Activated CD8-positive, alpha-beta memory T cell treated with anti-CD3 and anti-CD28 coated beads for 4 hours (primary cell): ENCODE measurements at places on chromosomes 11 and 22.

- no peak for DNase-seq
Measured at GRCh38 chr22:48534395-48534958, 1293.2 kb downstream of the BRD1 start.

DNA sequence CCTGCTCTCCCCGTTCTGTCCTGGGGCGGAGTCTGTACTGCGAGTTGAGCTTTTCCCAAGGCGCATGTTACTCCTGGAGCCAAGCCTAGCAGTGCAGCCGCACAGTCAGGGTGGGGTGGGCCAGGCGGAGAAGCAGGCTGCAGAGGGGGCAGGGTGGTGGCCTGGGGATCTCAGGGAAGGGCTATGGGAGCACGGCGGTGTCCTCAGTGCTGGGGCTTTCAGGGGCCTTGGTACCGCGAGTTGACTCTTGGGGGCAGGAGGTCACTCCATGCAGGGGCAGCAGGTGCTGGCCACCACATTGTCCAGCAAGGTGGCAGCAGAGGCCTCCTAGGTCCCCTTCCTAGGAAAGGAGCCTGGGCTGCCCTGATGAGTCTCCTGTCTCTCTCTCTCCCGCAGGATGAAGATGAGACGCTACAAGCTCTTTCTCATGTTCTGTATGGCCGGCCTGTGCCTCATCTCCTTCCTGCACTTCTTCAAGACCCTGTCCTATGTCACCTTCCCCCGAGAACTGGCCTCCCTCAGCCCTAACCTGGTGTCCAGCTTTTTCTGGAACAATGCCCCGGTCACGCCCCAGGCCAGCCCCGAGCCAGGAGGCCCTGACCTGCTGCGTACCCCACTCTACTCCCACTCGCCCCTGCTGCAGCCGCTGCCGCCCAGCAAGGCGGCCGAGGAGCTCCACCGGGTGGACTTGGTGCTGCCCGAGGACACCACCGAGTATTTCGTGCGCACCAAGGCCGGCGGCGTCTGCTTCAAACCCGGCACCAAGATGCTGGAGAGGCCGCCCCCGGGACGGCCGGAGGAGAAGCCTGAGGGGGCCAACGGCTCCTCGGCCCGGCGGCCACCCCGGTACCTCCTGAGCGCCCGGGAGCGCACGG is 14.9 kb upstream of the MIEF1 start:
- DNase-seq: no peak

DNA sequence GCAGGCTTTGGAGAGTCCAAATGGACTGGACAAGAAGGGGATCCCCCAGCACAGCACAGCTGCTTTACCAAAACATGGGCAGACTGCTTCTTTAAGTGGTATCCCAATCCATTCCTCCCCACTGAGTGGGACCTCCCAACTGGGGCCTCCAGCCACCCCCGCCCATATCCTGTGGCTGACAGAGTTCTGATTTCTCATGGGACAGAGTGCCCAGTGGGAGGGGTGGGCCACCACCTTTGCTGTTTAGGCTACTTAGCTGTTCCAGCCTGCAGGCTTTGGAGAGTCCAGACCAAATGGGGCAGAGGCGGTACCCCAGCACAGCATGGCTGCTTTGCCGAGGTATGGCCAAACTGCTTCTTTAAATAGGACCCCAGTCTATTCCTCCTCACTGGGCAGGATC is 26.9 kb upstream of the DEUP1 start:
- DNase-seq: no peak

- DNase-seq: no peak
Measured at GRCh38 chr11:23280088-23280487, 419.8 kb upstream of the CCDC179 start.

- no peak for DNase-seq
Measured at GRCh38 chr11:64720167-64720566, 2.8 kb downstream of the NRXN2 start.

DNA sequence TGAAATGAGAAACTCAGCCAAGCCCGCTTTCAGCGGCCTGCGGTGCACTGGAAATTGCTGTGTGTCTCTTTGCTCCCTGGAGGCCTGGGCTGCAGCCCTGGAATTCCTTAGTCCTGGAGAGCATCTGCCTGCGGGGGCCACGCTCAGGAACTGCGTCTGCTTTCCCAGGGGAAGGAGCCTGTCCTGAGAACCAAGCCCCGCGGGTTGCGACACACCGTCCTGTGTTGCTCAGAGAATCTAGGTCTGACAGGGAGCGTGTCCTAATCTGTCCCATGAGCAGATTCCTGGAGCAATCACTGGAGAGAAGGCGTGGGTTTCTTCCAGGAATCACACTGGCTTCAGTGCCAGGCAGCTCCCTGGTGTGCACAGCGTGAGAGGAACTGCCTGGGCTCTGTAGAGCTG is 708.1 kb downstream of the BRD1 start:
- no peak for DNase-seq

DNA sequence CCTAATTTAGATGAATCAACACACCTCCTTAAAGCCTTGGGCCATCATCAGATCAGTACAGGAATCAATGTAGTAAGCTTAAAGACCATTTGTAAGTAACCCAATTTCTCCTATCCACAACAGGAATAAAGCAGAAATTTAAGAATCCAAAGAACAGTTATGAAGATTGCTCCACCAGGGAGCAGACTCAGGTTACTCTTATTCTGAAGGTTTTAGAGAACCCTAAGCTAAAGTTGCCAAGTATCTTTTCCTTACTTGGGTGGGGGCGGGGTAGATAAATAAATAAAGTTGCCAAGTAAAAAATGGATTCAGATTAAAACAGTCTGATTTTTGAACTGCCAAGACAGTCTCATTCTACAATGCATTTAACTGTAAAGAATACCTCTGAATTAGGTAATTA is 18.1 kb downstream of the CKAP5 start:
- DNase-seq: no peak

DNA sequence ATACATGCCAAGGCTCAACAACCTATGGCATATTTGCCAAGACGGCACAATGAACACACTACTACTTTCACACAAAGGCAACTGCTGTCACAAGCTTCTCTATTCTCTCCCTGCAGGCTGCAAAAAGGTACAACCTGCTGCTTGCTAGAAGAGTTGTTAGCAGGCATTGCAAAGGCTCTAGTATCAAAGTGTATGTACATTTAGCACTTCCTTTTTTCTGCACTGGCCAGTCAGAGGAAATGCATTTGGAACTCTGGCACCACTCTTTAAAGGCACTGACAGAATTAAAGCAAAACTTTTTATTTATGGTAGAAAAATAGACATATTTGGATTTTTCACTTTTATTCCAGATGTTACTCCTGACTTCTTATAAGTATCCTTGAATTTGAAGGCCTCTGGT is 125.9 kb downstream of the CWF19L2 start:
- DNase-seq: no peak

DNA sequence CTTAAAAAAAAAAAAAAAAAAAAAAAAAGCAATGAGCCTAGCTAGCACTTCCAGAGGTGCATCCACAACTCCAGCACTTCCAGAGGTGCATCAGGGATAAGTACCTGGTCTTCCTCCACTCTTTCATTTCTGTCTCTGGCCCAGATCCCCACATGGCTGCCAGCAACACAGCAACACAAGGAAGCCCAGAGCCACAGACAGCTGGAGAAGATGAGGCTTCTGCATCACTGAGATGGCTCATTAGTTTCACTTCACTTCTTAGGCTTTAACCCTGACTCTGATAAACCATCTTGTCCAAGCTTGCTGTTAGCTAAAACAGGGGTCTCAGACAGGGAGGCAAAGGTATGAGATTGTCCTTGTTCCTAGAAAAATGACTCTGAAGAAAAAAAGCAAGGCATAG is 35.6 kb downstream of the PC start:
- no peak for DNase-seq

DNA sequence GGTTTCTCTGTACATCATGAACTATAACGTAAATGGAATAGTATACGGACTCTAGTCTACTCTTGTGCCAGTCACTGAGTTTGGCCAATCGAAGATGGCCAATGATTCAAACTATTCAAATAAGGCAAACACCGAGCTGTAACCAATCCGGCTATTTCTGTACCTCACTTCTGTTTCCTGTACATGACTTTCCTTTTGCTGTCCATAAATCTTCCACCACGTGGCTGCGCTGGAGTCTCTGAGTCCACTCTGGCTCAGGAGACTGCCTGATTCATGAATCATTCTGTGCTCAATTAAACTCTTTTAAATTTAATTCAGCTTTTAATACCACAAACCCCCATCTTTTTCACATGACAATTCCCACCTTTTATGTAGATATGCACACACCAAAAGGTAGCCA is 1.5 kb upstream of the JAML start:
- DNase-seq: no peak

DNA sequence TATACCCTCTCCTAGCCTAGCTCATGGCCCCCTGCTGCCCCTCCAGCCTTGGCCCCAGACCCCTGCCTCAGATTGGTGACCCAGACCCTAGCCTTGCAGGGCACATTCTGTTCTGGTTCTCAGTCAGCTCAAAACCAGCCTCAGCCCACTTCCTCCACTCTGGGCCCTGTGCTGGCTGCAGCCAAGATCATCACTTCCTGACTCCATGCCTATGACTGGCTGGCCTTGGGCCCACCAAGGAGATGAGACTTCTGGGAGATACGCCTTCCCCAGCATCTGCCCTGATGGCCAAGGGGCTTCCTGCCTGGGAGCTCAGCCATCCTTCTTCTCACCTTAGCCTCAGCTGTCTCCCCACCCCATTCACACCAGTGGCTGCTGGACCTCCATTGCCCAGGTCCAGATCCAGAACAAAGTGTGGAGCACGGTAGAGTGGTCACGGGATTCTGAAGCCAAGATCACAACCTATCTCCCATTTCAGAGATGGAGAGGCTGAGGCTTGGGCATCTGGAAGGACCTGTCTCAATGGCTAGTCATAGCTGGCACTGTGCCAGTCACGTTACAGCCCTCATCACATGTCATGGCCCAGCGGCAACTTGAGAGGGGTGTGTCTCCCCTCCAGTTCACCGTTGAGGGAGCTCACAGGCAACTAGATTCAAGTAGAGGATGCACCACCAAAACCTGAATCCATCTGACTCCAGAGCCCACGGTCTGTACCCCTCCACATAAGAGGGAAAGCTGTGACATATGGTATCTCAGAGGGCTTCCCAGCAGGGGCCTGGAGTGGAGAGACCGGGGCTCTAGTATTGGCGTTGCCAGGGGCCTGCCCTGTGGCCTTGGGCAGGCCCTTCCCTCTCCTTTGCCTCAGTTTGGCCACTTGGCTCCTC is 43.0 kb upstream of the KLHL35 start:
- no peak for DNase-seq
